ENCODE measurements at places on chromosomes 4 and X.

DNA sequence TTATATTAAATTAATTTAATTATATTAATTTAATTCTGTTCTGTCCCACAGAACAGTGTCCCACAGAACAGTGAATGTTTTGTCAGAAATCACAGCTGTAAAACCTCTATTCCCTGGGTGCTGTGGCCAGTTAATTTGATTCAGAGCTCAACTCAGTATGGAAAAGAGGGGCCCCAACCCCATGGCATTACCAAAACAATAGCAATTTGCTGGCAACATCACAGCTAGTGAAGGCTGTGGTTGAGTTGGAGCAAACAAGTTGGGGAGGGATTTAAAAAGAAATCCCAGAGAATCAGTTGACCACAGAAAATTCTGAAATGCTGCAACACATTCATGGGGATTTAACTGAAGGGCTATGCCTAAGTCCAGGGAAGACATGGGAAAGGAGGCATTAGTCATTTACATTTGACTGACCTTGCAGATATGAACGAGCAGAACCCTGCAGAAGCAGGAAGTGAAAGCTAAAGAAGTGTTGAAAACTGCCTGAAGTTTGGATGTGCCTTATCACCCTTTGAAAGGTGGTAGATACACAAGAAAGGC lies 30.1 kb downstream of the PDHA2 start:
- DNase-seq: no peak

GRCh38 chr4:80335554-80336358 lies at the start of gene CFAP299:
CFAP299 (plus strand) TSS chr4:80335730.
- DNase-seq: peak; percentile 72

DNA sequence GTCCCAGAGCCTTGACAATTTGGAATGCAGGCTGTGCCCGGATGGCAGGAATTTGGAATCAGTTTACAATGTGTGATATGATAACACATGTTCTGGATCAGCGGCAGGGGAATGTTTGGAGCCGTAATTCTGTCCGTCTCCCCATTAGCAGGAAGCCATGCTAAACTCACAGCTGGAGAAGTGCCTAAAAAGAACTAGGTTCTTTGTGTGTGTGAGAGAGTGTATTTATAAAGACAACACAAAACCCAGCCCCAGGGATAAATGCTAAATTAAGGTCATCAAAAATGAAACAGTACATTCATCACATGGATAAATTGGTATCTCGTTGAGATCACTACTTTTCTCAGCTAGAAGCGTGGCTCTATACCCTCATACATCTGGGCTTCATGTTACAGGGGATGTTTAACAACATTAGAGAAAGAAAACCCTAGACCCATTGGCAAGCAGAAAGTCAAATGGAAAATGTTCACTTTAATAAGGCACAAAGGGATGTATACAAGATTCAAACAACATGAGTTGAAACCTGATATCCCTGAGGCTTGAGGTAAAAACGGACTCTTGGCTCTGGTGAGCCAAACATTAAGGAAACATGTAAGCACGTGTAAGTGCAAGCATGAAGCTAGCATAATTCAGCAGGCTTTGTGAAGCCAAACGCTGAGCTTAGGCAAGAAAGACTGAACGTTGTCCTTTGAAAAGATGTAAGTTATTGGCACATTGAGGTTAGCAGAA lies 18.0 kb upstream of the TMEM131L start:
- DNase-seq: no peak

- no peak for DNase-seq
Observed at GRCh38 chr4:165502916-165503907, 124.4 kb downstream of the CPE start.

GRCh38 chrX:12771445-12772069 lies 19.7 kb upstream of the PRPS2 start:
- DNase-seq: peak; percentile 74

- DNase-seq: no peak
Observed at GRCh38 chrX:17368002-17368401, 7.0 kb upstream of the NHS start.

- no peak for DNase-seq
Observed at GRCh38 chr4:74400395-74400794, 35.5 kb downstream of the EREG start.

GRCh38 chrX:21781525-21781924 lies 23.6 kb upstream of the SMPX start:
- no peak for DNase-seq

GRCh38 chrX:52139545-52139895 lies 45.2 kb upstream of the MAGED4 start:
- DNase-seq: no peak

- DNase-seq: no peak
Observed at GRCh38 chrX:17829566-17829965, 31.5 kb downstream of the RAI2 start.

DNA sequence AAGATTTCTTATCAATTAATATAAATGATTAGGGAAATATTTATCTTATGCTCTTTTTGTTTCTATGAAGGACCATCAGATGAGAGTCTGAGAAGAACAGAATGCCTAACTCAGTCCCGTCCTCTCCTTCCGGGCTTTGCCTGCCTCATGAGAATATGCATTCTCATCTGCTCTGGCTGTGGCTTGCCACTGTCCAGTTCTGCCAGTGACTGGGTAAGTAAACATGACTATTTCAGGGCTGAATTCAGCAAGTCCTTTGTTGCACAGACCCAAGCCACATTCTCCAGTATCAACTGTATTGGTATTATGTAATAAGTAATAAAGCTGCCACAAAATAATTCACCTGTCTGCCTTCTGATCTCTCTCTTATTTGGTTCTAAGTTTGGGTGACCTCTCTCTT lies 110.7 kb downstream of the WDFY3 start:
- no peak for DNase-seq

DNA sequence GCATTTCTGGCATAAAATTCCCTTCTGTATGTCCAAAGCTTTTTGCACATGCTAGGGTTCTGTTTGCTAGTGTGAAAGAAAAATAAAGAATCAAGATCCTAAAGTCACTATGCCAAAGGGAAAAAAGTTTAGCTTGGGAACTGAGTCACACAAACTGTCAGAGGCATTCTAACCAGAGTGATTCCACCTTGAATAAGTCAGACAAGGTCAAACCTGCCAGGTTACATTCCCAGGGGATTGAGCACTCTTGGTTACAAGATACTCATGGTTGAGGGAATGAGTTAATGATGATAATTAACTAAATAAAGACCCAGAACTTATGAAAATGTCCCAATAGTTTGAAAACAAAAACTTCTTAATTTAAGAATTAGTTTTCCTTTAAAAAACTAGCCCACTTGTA lies 13.7 kb upstream of the UGT2B17 start:
- DNase-seq: no peak

DNA sequence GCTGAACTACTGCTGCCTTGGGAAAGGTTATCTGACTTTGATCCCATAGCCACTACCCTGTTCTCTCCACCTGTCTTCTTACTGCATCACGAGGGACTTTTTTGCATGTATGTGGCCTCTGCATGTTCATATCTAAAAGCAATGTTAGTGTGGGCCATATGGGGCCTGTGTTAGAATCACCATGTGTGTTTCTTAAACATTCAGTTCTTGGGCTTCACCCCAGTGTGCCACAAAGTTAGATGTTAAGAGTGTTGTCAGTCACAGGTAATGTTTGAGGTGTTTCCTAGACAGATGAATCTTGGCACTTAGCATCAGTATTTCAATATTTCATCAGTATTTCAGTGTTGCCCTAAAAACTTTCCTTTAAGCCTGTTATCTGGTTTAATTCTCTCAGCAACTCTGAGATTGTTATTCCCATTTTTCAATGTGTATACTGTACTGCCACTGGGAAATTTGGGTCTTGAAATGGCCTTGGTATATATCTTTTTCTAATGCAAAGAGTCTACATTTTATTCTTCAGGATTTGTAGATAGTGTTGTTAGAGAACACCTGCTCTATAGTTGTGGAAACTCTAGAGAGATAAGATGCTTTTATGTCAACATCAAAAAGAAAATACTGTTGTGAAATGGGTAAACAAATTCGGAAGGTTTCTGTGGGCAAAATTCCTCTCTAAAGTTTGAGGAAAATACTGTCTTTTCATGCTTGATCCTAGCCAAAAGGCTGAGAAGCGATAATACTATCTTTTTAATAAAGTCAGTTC lies 259.7 kb downstream of the BMPR1B start:
- no peak for DNase-seq

GRCh38 chr4:170979736-170980135 lies 833.5 kb upstream of the GALNTL6 start:
- DNase-seq: no peak

GRCh38 chr4:86788826-86789225 lies 60.4 kb downstream of the SLC10A6 start:
- no peak for DNase-seq

GRCh38 chr4:8171266-8171665 lies 12.7 kb upstream of the ABLIM2 start:
- DNase-seq: no peak

GRCh38 chrX:24945009-24945408 lies 70.8 kb downstream of the ARX start:
- no peak for DNase-seq

All from activated T-cell treated with anti-CD3 and anti-CD28 coated beads, Interleukin-2, amount 50 U/mL, for 48 hours (primary cell).